GM23338 (cell line): ENCODE measurements at places on chromosomes 16 and 17. TPM values are rescaled to one million over a fixed set of nuclear protein-coding genes. Genes with fewer than 3 reads are reported as not detected.

- no peak for DNase-seq
- H3K4me3 ChIP-seq: no peak overlapping the region
- no peaks in the 10 kb centered on the region for H3K36me3 ChIP-seq
- no peaks in the 10 kb centered on the region for H3K27me3 ChIP-seq
- H3K4me1 ChIP-seq: 0 out of 2 replicates have a peak, but pooled peaks cover 4% of the 10 kb centered on the region
Measured at GRCh38 chr16:52953215-52953614, 99.5 kb downstream of the CHD9NB start.

- no peak overlapping the region for H3K27ac ChIP-seq
- peak; percentile 59 for DNase-seq
- H3K36me3 ChIP-seq: no peaks in the 10 kb centered on the region
- peaks cover 14% of the 10 kb centered on the region for H3K4me1 ChIP-seq
- H3K4me3 ChIP-seq: peak overlapping the region; percentile 90
- peaks cover 31% of the 10 kb centered on the region for H3K27me3 ChIP-seq
Measured at GRCh38 chr16:30876867-30877266, 17.0 kb downstream of the BCL7C start.

GRCh38 chr17:73072219-73072962, 20.1 kb downstream of the SLC39A11 start:
- H3K4me1 ChIP-seq: no peaks in the 10 kb centered on the region
- H3K4me3 ChIP-seq: no peak overlapping the region
- no peak for DNase-seq
- H3K27me3 ChIP-seq: no peaks in the 10 kb centered on the region
- no peaks in the 10 kb centered on the region for H3K36me3 ChIP-seq
- H3K27ac ChIP-seq: no peak overlapping the region

MMP15 gene
- 72.4 and 79.1 TPM in 2 replicates for total RNA-seq

MIEF2 gene
- total RNA-seq: 24.9 and 26.5 TPM in 2 replicates

SRCIN1 gene
- 1.3 and 2.2 TPM in 2 replicates for total RNA-seq
